Activated naive CD4-positive, alpha-beta T cell (primary cell): ENCODE measurements at places on chromosomes 6 and 20.

GRCh38 chr20:19259141-19259591 lies 46.7 kb downstream of the SLC24A3 start:
- DNase-seq: no peak

DNA sequence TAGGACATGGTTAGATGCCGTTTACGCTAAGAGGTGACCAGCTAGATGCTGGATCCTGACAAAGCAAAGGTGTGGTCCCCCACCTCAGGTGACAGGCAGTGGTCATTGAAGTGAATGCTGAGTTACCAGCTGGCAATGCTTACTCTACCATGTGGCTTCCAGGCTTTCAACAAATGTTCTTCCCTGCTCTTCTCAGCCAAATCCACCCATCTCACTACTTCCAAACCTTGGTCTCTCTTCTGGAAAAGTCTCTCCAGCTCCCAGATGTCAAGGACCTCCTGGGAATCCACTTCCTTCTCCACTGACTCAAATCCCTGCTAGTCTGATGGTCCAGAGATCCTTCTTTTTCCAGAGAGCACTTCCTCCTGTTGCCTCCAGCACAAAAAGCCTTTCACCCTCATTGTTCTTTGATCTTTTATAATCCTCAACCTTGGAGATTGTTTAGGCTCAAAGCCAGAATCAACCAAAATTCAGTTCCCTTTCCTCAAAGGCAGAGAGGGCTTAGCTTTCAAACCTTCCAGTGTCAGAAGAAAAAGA lies 228.0 kb downstream of the ZNF217 start:
- no peak for DNase-seq

- no peak for DNase-seq
Observed at GRCh38 chr6:71727632-71728294, 158.6 kb upstream of the RIMS1 start.

DNA sequence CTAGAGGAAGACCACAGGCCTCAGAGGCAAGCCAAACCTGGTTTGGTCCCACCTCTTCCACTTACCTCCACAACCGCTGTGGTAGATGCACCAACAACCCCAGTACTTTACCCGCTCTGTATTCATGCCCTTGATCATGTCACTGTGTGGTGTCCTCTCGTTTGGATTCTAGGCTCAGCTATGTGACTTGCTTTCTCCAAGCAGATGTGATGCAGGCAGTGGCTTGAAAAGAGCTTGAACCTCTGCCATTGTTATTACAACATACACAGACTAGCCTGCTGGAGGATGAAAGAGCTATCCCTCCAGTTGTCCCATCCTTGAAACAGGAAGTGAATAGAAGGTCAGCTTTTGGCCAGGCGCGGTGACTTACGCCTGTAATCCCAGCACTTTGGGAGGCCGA lies 147.7 kb downstream of the ZNF217 start:
- DNase-seq: no peak

GRCh38 chr6:40817369-40817768 lies 221.7 kb downstream of the UNC5CL start:
- no peak for DNase-seq

DNA sequence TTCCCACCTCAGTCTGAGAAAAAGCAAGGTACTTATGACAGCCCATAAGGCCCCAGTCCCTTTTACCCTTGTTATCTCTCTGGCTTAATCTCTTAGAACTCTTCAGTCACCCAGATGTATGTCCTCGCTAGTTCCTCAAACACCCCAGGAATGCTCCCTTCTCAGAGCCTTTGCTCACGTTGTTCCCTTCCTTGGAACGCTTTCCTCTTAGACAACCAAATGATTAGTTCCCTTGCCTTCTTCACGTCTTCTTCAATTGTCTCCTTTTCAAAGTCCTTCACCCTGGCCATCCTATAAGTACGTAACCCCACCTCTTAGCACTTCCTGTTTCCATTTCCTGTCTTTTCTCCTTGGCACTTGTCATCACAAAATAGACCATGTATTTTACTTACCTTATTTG lies 1.1 kb upstream of the APOBEC2 start:
- no peak for DNase-seq

- no peak for DNase-seq
Observed at GRCh38 chr20:59331721-59332329, 31.4 kb downstream of the EDN3 start.

DNA sequence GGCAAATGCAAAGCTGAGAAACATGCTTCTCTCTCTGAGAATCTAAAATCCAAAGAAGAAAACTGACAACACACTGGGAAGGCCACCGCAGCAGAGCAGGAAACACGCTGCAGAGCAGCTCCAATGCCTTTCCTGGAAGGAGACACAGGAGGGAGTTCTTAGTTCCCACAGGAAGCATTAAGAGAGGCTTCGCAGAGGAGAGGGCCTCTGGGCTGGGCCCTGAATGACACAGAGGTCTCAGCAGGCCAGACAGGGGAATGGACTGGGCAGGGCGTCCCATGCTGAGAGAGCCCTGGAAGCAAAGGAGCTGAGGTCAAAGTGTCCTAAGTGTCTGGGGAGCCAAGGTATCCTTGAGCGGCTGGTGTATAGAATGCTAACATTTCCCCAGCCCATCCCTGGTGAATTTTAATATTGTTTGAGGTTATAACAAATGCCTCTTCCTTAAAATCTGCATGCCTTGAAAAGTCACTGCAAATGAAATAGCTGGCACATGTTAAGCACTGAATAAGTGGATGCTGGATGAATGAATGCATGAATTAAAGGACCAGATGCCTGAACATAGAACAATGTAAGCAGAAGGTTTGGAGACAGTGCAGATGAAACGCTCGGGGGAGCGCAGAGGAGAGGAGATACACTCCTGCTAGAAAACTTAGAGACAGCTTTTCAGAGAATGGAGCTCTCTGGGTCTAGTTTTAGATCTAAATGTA lies 110.0 kb upstream of the SYNDIG1 start:
- no peak for DNase-seq

DNA sequence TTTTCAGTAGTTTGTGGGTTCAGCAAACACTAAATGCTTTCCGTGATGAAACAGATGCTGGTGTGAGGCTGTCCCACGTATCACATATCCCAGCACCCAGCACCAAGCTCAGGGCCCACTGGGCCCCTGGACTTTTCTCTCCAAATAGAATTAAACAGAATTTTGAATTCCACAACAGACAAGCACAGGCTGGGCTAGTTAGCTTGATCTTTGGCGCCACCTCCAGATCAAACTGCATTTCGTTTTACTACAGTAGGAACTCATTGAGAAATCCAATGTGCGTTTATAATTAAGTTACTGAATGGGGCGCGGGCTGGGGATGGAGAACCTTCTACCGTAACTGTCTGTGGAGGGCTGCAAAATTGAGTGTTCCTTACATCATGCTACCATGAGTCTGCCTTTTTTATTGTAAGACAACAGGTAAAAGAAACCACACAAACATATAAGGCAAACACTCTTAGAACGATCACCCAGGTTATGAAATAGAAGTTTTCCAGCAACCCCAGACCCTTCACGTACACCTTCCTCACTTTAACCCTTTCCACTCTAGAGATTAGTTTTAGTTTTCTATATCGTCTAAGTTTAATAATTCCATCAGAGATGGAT lies 107.8 kb downstream of the ZFP64 start:
- no peak for DNase-seq

- no peak for DNase-seq
Observed at GRCh38 chr6:90025523-90026061, 131.3 kb downstream of the GJA10 start.

GRCh38 chr6:118594877-118595276 lies 46.8 kb downstream of the PLN start:
- DNase-seq: no peak

GRCh38 chr20:51275826-51276225 lies 252.9 kb upstream of the KCNG1 start:
- DNase-seq: no peak

DNA sequence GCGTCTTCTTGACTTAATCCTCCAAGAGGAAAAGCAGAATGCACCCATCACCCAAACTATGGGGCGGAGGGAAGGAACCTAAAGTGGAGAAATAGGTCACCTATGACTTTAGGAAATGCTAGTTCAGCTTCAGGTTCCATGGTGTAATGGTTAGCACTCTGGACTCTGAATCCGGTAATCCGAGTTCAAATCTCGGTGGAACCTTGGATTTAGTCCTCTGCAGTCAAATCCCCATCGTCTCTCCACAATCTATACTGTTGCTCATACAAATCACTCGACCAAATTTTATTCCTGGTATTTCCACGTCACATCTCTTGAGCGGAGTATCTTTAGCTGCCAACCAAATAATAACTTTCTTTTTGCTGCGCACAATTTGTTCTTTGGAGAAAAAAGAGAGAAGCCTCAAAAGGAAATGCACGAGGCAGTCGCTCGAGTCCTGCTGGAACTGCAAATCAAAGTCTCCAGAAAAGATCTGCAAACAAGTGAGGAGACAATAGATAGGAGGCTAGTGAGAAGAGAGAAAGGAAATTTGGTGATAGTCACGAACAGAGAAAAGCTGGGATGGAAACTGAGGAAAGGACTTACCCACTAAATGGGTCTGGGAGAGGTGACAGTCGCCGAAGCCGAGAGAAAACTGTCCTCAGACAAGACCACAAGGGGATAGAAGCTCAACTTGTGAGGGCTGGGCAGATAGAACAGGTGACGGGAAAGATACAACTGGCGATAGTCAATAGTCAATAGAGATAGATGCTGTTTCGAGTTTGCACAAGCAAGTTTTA lies 16.6 kb downstream of the POM121L2 start:
- no peak for DNase-seq

DNA sequence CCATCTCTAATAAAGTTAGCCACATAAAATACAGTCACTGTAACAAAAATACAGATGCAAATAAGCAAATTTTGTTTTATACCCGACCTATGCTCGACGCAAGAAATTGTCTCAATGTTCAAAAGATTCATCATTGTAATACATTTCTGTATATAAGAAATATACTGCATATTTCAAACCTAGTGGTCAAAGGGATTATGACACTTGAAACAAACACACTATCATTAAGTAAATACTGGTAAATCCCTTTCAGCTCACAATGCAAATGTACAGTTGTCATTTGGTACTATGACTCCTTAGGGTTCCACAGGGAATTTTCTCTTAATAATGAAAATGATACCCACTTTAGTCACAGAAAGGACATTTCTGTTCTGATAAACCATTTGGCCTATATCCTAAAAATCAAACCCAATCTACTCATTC lies 2.2 kb downstream of the HIVEP2 start:
- DNase-seq: no peak

GRCh38 chr20:8639112-8639778 lies 429.6 kb upstream of the PLCB4 start:
- no peak for DNase-seq

- no peak for DNase-seq
Observed at GRCh38 chr20:18678549-18679419, 90.9 kb downstream of the DTD1 start.

DNA sequence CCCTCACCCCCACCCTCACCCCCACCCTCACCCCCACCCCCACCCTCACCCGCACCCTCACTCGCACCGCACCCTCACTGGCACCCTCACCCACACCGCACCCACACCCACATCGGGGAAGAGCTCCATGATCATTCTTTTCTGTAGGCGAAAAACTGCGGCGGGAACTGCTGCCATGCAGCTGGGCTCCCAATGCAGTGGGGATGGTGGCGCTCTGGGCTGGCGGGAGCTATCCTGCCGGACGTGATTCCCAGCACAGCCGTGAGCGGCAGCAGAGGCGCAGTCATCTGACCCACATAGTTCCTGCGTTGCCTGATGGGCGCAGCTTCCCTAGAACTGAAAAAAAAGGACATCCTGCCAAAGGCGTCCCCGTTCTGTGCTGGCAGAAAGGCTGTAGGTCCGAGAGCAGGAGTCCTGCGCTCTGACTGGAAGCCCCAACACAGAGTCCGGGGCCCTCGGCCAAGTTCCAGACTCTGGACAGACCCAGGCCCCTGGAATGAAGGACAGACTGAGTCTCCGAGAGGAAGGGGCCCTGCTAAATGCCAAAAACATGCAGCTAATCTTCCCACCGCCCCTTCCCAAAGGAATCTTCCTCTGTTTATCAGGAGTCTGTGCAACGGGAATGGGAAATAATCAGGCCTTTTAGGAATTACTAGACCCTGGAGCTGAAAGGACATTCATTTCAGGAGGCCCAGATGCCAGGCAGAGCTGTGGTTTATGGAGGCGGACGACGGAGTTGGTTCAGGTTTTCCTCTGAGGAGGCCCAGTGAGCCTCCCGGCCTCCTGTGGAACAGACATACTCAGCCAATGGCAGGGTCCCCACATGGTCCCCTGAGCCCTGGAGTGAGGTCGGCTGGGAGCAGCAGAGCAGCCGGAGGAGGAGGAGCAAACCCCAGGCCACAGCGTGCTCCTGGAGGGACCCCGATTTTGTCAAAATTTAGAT lies 14.1 kb upstream of the TCFL5 start:
- DNase-seq: no peak

DNA sequence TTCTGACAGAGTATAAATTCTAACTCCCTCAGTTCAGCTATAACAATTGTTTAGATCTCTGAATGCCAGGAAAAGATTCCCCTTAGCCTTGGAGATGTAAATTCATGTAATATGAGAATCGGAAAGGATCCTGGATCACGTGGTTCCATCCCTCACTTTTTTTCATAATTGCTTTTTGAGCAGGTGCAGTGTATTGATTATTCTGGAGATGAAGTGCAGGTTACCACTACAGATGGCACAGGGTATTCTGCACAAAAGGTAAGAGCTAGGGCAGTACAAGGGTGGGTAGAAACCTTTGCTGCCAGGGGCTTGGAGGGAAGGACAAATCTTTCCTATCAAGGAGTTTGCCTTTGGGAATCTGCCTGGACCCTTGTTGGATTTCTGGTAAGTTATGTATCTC lies 52.7 kb downstream of the KDM1B start:
- no peak for DNase-seq

GRCh38 chr20:18042229-18042628 lies 15.5 kb downstream of the OVOL2 start:
- no peak for DNase-seq

DNA sequence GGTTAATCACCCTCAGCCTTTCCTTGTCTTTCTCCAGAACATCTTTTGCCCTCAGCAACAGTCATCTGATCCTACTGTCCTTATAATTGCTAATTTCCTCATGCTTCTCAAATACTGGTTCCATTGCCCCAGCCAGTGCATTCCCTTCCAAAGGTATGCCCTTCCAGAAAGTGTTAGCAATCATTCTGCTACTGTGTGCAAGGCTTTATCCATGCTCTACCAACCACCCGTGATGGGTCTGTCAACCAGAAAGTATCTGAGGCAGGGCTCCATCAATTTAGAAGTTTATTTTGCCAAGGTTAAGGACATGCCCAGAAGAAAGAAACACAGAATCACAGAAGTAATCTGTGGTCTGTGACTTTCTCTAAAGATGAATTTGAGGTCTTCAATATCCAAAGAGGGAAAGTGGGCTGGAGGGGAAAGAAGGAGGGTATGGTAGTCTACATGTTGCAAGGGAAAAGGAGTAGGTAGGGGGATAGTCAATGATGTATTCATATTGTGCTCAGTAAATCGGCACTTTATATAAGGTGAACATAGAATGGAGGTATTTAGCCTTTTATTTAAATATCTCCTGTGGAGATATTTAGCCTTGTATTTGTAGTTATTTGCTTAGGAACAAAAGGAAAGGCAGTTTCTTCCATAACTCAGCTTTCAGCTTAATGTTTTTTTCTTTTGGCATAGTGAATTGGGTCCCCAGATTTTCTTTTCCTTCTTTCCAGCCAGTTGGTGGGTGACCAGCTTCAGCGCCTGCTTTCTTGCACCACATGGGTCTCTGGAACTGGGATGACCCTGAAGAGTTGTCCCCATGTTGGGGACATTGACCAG lies 35.2 kb upstream of the PAQR8 start:
- no peak for DNase-seq
